ENCODE measurements at places on chromosomes 12 and 14. TPM values are rescaled to one million over a fixed set of nuclear protein-coding genes. Genes with fewer than 3 reads are reported as not detected.

The CLEC2B gene
- 7.2 TPM for total RNA-seq

The MYH6 gene
- total RNA-seq, result not detected

The GLT8D2 gene
- 58.6 TPM for total RNA-seq

The PRH2 gene
- not detected for total RNA-seq

The OR2AP1 gene
- total RNA-seq, result not detected

The OASL gene
- 0.54 TPM for total RNA-seq

The COX14 gene
- total RNA-seq, result 53.4 TPM

The TMEM119 gene
- 93.2 TPM for total RNA-seq

The TMEM253 gene
- not detected for total RNA-seq

The HCAR3 gene
- total RNA-seq, result not detected

The HIF1A gene
- 1,114 TPM for total RNA-seq

The KERA gene
- not detected for total RNA-seq

The SLC17A8 gene
- total RNA-seq, result not detected

The PTMS gene
- total RNA-seq, result 130 TPM

The PLCZ1 gene
- not detected for total RNA-seq

The FZD10 gene
- total RNA-seq, result not detected

The PTPRB gene
- 4.4 TPM for total RNA-seq

The SMCO2 gene
- total RNA-seq, result not detected

The BBOF1 gene
- 3.5 TPM for total RNA-seq

The ADAMTS20 gene
- total RNA-seq, result not detected

The GALNT9 gene
- 1.5 TPM for total RNA-seq

The MAP1LC3B2 gene
- total RNA-seq, result 0.63 TPM

The LRTM2 gene
- not detected for total RNA-seq

The LRRC9 gene
- not detected for total RNA-seq

The ACRBP gene
- not detected for total RNA-seq

The FGD6 gene
- 6.4 TPM for total RNA-seq

The SYCP3 gene
- not detected for total RNA-seq

The PRKCH gene
- 2.7 TPM for total RNA-seq

The CLEC4C gene
- total RNA-seq, result not detected

All from GM23248 (cell line).